C1 segment of cervical spinal cord (tissue), 14 donors: ENCODE measurements at places on chromosomes 3 and 15.

GRCh38 chr15:45279024-45279698 is 27.1 kb downstream of the SLC28A2 start:
- DNase-seq: peak; percentile 97

GRCh38 chr15:97903971-97904572 is 56.4 kb upstream of the ARRDC4 start:
- DNase-seq: peak; percentile 47

DNA sequence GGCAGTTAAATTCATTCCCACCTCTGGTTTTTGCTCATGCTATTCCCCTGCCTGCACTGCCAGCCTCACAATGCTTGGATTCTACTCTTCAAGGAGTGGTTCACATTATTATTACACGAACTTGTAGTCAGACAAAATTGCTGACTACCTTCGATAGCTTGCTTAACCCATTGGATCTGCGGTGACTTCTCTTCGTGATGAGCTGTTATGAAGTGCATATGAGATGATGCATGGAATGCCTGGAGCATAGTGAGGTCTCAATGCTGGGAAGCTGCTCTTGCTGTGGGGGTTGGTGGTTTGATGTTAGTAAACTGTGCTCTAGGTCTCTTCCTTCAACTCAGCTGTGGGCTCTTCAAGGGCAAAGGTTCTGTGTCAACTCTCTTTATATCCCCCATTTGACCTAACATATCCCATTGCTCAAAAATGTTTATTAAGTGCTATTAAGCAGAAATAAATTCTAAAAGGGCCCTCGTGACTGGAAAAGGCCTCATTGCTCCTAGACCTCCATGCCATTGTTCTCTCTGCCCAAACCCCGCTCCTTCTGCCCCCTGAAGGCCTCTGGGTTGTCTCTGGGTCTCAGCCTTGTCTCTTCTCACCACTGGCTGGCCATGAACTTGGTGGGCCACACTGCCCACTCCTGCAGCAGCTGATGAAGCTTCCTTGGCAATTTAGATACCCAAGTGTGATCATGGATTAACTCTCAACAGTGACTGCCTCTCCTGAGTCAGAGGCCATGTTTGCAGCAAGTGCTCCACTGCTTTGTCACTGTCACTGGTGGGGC is 4.5 kb upstream of the SLCO2A1 start:
- no peak for DNase-seq

GRCh38 chr15:51097553-51098330 is 3.0 kb upstream of the TNFAIP8L3 start:
- no peak for DNase-seq

DNA sequence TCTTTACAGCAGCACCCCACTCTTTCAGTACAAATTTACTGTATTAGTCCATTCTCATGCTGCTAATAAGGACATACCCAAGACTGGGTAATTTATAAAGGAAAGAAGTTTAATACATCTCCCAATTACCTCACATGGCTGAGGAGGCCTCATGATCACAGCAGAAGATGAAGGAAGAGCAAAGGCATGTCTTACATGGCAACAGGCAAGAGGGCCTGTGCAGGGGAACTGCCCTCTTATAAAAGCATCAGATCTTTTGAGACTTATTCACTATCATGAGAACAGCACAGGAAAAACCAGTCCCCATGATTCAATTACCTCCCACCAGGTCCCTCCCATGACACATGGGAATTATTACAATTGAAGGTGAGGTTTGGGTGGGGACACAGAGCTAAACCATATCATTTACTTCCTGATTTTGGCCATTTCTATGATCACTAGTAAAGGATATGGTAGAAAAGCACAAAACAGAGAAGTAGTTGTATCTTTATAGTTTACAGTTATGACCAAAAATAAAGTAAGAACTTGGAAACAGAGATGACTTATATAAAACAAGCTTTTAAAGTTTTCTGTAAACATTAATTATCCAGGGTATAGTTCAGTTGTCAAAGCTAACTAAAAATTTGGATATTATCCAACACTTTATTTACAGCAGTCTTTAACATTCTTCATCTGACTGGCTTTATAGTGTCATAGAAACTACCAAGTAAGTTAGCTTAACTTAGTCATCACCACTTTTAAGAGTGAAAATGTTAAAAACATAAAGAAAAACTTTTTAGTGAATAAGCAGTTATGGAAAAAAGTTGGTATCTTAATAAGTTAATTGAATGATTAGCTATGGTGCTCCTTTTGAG is 40.2 kb downstream of the P2RY1 start:
- no peak for DNase-seq
